ENCODE measurements at places on chromosomes 7 and 10. TPM values are rescaled to one million over a fixed set of nuclear protein-coding genes. Genes with fewer than 3 reads are reported as not detected.

Gene PLXDC2
- 38.7 TPM for total RNA-seq

Gene MASTL
- total RNA-seq, result 37.1 TPM

Gene GRM8
- 1.2 TPM for total RNA-seq

GRCh38 chr10:48470893-48471805, 133.7 kb downstream of the ARHGAP22 start:
- DNase-seq, result peak; percentile 30

DNA sequence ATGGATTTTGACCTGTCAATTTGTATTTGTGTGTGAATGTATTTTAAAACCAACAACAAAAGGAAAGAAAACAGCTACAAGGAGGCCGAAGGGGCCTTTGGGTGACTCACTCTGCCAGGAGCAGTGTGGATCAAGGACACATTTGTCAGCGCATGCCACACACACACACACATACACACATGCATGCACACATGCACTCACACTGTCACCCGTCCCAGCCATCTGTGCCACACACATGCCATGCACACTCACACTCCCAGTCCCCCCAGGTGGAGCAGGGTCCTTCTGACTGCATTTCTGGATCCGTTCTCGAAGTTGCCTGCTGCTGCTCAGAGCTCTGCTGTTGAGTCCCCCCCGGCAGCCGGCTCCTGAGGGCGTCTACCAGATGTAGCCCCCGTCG, 26.0 kb downstream of the SPOCK2 start:
- no peak for DNase-seq

DNA sequence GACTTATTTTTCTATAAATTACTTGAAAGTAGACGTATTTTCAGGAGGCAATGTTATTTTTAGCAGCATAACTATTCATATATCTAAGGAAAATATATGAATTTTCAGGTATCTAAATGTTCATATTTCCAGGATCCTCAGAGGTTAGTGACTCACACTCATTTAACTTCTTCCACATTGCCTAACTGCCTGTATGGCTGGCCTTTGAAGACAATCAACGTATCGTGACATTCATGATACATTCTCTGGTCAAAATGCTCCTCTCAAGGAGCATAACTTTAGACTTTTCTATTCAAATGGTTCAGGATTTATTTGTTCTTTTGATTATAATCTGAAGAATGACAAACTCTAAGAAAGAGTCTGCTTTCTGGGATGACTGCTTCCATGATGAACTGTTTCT, 89.3 kb downstream of the SEMA3C start:
- DNase-seq, result no peak

DNA sequence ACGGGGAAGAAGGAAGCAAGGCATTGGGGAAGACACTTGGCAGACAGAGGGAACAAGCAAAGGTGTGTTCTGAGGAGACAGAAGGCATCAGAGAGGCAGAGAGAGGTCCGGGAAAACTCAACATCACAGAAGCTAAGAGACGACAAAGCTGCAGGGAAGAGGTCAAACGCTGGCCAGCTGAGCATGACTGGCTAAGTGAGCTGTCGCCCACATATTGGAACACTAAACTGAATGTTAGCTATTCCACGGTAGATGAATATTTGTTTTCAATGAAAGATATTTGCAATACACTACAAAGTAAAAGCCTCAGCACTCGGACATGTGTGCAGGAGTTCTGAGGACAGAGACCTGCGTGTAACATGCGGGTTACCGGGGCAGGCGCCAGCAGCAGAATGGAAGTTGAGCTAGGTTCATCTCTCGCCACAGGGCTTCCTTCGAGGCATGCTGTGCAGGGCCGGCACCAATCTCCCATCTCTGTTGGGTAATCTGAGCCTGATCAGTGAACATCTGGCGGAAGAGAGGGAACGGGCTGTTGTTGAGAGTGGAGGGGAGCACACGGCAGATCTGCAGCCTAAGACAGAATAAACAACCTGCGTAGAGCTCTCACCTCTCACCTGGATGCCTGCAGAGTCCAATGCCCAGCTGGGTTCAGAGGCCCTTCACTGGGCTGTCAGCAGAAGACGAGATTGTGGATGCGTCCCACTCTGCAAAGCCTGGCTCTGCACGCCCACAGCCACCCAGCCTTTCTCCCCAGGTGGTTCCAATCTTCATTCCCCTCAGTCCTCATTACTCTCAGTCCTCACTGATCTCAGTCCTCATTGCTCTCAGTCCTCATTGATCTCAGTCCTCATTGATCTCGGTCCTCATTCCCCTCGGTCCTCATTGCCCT, 35.9 kb downstream of the INSIG1 start:
- no peak for DNase-seq

All from H9 (cell line).